CD8-positive, alpha-beta T cell (primary cell): ENCODE measurements at places on chromosomes 1 and 21.

- no peak for DNase-seq
Measured at GRCh38 chr1:77282866-77283539, 1.2 kb downstream of the AK5 start.

DNA sequence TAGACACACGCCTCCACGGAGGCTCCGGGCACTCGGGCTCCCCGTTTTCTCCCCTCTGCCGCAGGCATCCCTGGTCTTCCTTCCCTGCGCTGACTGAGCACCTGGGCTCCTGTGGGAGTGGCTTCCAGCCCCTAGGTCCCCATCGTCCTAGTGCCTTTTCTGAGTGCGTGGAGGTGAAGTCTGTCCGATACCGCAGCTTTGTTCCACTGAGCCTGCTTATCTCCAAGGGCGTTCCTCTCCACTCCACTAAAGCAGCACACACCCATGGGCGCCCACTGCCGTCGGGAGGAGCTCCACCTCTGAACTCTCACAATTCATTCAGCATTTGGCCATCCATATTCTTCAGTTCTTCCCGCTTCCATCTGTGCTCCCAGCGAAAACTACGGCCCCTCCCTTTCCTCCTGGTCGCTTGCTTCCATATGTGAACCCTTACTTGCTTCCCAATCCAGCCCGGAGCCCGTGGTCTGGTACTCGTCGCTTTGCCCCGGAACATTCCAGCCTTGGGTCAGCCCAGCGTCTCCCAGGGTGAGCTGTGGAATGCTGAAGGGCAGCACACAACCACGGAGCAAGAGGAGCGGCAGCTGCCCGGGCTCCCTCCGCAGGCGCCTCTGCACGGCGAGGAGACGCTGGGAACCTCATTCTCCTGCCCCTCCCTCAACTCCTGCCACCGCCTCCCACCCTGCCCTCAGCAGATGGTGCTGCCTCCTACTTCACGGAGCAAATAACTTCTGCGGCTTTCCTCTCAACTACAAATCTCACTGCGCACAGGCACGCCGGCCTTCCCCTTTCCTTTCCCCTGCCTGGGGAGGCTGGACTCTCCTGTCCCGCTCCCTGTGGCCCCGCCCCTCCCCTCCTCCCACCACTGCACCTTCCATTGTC lies 27.5 kb downstream of the ATP8B2 start:
- peak; percentile 70 for DNase-seq

DNA sequence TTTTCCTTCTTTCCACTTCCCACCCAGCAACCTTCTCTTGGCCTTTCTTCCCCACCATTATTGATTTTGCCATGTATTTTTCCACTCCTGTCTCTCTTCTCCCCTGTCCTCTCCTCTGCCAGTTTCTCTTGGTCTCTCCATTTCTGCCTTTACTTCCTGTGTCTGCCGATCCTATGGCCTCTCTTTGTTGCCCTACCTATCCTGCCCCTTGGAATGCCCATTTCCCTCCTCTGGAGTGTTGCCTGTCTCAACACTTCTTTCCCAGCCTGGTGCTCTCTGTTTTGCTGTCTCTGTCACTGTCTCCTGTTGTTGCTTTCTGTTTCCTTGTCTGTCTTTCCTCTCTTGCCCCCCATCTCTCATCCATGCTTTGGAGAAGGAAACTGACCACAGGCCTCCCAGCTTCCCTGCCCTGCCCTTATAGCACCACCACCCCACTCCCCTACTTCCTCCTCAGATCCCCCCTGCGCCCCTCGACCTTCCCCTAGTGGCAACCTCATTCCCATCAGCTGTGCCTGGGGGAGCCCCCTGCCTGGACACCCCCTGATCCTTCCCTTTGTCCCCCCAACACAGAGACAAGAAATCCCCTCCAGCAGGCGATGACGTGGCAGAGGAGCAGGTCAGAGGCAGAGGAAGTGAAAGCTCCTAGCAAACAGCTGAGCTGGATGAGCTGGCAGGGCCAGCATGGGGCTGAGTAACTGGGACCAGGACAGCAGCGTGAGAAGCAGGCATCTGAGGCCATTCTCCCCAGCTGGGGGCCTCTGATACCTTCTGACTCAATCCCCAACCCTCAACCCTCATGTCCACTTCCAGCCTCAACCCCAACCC lies 6.6 kb upstream of the ETV3L start:
- no peak for DNase-seq

GRCh38 chr1:181430015-181430885 lies 53.1 kb upstream of the CACNA1E start:
- DNase-seq, result no peak

DNA sequence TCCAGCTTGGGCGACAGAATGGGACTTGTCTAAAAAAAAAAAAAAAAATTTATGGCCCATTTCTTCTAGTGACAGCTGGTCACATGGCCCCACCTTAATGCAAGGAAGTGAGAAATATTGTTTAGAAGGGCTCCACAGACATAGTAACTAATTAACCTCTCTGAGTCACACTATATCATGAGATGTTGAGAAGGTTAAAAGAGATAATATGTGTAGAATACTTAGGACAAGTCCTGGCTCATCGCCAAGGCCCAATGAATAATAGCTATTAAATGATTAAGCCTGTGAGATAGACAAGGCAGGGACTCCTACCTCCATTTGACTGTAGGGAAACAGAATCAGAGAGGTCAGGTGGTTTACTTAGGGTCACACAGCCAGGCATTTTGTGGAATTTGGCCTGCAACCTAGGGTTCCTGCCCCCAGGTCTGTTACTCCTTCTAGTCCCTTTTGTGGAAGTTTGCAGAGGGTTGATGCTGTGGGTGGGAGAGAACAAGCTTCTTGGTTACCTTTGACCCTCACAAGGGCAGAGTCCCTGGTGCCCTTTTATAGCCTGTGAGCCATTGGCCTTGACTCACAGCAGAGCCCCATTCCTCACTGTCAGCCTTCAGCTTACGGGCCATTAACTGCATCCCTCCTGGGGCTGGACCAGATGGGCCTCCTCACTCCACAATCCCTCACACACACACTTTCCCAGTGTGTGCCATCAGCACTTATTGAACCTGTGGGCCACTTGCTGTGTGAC lies 48.5 kb downstream of the OPRD1 start:
- DNase-seq, result no peak

- DNase-seq, result no peak
Measured at GRCh38 chr1:91809317-91809716, 76.6 kb downstream of the TGFBR3 start.

DNA sequence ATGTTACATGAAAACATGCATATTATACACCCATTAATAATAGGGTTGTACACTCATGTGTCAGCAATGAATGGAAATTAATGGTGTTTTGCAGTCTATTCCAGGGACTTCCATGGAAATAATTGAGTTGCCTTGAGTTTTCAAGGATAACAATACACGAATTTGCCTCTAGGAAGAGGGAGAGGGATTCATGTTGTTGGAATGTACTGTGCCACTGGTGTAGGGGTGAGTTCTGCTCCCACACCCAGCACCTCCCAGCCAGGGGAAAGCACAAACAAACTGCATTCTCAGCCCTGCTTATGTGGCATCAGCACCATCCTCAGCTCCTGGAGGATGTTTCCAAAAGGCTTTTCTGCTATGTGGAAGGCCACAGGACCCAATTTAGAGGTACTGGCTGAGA lies 57.8 kb downstream of the BCAR3 start:
- no peak for DNase-seq

DNA sequence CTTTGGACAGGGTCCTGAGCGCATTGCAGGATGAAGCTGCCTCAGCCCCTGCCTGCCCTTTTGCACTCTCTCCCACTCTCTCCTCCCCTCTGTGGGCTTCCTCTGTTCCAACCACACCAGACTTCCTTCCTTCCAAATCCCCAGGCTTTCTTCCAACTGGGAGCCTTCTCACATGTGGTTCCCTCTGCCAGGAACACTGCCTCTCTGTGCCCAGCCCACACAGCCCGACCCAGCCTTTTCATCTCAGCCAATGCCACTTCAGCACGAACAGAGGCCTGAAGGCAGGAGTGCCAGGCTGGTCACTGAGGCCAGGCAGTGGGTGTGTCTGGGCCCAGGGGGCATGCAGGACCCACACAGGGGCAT lies 5.9 kb downstream of the SELENON start:
- no peak for DNase-seq

DNA sequence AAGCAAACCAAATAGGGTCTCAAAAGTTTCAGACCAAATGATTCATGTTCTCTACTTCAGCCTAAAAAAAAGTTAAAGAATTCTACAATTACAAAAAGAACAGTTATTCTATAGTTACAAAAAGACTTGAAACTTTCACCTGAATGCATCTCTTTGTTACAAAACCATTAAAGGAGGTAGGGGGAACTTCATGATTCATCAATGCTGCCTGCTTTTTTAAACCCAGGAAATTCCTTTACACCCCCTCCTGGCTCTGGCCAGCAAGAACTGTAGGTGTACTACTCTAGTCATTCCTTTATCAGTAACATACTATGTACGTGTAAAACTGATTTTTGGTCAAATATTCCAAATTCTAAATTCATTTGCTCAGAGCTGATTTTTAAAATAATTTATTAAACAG lies 5.0 kb downstream of the FAF1 start:
- DNase-seq, result no peak

DNA sequence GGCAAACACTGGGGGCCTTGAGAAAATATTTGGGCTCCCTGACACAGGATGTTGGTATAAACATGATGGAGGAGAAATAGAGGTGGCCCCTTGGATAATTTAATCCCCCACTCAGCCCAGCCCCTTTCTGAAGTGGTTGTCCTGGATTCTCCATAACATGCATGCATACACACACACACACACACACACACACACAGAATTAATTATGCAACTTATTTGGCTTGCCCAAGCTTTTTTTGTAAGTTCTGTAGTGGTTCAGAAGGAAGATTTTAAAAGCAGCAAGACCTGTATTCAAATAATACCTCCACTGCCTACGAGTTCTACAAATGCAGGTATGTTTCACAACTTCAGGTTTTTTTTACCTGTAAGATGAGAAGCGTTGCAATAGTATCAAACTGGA lies 15.0 kb downstream of the ATF3 start:
- no peak for DNase-seq

GRCh38 chr1:89305493-89305892 lies 32.8 kb upstream of the GBP5 start:
- no peak for DNase-seq

- DNase-seq, result no peak
Measured at GRCh38 chr1:32012709-32013385, 821 bp upstream of the KHDRBS1 start.

- DNase-seq, result no peak
Measured at GRCh38 chr1:70083519-70083918, 121.9 kb downstream of the LRRC40 start.

DNA sequence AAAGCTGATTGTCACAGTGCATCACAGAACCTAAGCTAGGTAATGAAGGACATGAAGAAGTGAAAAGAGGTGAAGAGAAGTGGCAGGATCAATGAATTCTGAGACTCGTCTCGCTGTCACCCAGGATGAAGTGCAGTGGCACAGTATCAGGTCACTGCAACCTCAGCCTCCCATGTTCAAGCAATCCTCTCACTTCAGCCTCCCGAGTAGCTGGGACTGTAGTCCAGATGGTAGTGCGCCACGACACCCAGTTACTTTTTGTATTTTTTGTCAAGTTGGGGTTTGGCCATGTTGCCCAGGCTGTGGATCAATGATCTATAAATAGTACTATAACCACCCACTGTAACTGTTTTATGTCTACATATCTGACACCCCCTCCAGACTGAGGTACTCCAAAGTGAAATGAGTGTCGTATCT lies 33.1 kb downstream of the PTP4A2 start:
- DNase-seq, result no peak

GRCh38 chr1:236163463-236164153 lies 21.3 kb downstream of the GPR137B start:
- no peak for DNase-seq

DNA sequence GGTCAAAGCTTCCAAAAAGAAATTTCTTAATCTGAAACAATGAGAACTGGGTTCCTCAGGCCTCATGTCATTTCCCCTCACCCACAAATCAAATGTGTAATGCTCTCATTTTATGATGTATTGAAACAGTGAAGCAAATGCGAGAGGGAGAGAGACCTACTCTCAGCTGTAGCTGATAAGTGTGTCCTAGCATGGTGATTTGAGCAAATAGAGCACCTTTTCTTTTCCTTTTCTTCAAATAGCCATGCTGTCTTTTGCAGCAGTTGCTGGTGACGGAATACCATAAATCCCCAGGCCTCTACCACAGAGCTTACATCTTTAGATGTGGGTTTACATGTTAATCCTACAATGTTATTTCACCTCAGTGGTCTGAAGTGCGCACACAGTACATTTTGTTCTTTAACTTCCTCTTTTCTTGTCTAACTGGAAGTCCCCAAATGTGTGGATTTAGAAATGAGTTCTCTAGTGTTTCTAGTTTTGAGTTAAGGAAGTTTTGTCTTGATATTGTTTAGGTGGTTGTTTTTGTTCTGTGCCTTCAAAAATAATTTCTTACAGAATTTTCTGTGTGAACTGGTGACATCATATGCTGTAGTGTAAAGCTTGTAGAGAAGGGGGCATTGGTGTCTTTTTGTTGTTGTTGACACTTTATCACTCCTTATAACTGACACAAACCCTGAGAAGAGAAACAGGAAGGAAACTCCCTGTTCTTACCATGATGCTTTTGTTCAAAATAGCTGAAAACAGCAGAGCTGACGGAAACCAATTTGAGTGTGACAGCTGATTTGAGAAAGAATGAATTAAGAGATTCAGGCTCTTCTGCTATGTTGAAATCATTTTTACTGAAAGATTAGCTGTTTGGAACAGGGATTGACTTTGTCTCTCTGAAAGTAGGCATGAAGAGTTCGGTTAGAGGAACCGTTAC lies 12.2 kb downstream of the SMAP2 start:
- DNase-seq, result no peak

- no peak for DNase-seq
Measured at GRCh38 chr1:231827337-231828105, 200.9 kb downstream of the DISC1 start.

- no peak for DNase-seq
Measured at GRCh38 chr1:119179051-119179450, 38.6 kb upstream of the WARS2 start.

DNA sequence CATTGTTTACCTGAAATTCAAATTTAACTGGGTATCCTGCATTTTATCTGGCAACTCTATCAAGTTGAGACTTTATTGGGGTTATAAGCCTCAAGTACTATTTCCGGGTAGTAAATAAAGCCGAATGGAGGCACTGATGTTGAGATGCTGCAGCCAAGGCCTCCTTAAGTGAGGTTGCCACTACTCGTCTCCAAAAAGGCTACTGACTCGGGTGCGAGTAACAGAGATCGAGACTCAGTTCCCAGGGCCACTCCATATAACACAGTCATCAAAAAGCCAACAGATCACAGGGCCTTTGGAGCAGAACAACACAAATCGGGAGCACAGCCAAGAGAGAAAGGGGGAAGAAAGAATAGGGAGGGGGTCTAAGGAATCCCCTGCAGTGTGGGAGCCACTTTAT lies 524 bp downstream of the COPA start:
- DNase-seq, result no peak

GRCh38 chr1:248805876-248806275 lies 19.8 kb downstream of the SH3BP5L start:
- no peak for DNase-seq
